D721Med (cell line): ENCODE measurements at places on chromosomes 5 and 9.

GRCh38 chr5:64680289-64680688 lies 10.0 kb upstream of the SHISAL2B start:
- DNase-seq, result no peak

DNA sequence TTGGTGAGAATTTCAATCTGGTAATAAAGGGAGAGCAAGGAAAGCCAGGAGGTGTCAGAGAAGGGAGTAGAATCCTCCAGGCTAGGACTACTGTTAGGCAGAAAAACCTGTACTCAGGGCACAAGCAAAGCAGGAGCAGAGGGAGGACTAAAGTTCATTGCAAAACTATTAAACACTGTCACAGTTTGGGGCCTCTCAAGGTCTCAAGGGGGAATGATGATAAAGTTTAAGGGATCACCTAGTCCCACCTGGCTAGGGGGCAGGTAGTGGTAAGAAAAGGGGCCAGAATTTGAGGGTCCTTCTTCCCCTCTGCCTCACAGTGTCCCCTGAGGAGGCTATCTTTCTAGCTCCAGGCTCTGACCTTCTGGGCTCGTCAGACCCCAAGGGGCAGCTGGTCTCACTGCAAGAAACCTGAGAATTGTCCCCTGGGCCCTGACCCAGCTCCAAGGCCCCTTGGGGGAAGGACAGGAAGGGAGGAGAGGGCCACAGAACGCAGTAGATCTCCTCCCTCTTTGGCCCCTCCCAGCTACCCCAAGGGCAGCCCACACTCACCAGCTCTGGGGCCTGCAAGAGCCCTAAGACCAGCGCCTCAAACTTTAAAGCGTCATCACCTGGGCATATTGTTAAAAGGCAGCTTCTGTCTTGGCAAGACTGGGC lies 974 bp downstream of the CCDC69 start:
- no peak for DNase-seq

- no peak for DNase-seq
These were observed 39.8 kb upstream of the FUBP3 start for GRCh38 chr9:130539420-130540223.

DNA sequence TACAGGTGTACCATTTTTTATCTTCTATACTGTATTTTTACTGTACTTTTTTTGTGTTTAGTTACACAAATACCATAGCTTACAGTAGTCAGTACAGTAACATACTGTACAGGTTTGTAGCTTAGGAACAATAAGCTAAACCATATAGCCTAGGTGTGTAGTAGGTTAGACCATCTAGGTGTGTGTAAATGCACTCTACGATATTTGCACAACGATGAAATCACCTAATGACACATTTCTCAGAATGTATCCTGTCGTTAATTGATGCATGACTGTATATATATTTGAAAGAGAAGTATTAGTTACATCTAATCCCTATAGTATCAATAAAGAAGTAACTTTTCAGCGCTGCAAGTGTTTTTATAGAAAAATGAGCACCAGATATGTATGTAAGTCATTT lies 138.8 kb downstream of the TRPM6 start:
- DNase-seq, result no peak

DNA sequence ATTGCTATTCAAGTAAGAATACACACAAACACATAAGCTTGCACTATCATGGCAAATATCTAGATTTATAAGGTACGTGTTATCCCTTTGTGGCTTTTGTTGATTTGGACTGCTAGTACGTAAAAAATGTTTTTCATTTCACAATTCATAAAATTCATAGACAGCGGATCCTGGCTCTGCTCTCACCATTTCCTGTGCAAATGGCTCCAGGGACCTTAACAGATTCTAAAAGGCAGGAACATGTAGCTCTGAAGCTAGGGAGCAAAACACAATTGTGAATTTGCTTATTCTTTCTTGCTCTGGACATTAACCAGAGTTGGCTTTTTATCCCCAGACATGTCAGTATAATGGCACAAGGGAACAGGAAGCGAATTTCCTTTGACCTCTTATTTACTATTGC lies 1019.9 kb upstream of the WWC1 start:
- DNase-seq, result no peak

DNA sequence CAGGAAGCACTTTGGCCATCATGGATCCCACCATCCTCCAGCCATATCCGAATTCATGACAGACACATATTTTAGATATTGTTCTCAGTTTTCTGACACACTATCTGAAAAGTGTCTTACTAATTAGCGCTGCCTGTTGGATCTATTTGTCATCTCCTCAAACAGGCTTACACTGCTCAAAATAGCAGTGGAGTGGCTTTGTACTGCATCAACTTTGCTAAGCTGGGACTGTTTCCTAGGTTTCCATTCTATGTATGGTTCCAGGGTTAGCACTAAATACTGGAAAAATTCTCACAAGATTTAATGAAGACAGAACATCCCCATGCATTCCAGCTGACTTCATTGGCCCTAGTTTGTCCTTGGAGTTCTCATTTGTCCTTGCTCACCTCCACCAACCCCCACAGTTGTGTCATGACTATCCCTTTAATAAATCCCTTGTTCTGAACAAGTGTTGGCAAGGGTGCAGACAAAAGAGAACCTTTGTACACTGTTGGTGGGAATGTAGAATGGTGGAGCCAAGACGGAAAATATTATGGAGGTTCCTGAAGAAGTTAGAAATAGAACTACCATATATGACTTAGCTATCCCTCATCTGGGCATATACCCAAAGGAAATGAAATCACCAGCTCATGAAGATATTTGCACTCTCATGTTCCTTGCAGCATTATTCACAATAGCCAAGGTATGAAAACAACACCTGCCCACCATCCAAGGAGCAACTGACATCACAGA lies 136.5 kb upstream of the RAI14 start:
- DNase-seq, result no peak

GRCh38 chr5:170306381-170306831 lies 8.8 kb upstream of the LCP2 start:
- no peak for DNase-seq

DNA sequence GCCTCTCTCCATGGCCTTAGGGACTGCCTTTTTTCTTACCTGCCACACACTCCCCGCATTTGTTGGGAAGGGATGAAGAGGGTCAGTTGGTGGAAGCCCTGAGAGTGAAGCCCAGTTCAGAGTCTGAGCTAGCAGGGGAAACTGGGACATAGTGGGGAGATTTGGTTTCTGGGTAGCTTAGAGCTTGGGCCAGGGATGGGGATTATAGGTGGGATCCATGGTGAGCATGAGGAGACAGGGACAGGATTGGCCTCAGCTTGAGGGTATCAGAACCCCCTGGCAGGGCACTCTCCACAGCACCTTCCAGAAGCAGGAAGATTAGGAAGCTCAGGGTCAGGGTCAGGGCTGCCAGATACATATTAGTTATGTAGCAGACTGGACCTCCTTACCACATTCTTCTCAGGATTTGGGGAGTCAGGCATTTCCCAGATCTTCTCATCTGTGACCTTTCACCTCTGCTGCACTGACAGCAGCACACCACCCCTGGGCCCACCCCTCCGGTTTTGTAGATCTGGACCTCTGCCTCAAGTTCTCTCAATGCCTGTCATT lies 17.9 kb downstream of the OR13J1 start:
- DNase-seq, result no peak

GRCh38 chr9:84636436-84636835 lies 33.1 kb upstream of the NTRK2 start:
- DNase-seq, result no peak

DNA sequence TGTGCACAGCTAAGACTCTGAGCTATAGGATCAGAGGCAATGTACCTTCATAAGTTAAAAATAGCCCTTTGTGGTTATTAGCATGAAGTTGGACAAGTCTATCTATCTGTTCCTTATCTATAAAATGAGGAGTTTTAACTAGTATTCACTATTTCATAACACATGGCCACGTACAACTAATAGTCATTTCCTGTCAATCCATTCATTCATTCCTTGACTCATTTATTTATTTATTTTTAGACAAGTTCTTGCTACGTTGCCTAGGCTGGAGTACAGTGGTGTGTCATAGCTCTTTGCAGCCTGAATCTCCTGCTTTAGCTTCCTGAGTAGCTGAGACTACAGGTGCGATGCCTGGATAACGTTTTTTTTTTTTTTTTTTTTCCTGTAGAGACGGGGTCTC lies 92.1 kb downstream of the NR3C1 start:
- DNase-seq, result no peak

- DNase-seq, result no peak
These were observed 79.3 kb downstream of the PTPN3 start for GRCh38 chr9:109418827-109419226.

- no peak for DNase-seq
These were observed 26.7 kb upstream of the IL33 start for GRCh38 chr9:6188906-6189305.

DNA sequence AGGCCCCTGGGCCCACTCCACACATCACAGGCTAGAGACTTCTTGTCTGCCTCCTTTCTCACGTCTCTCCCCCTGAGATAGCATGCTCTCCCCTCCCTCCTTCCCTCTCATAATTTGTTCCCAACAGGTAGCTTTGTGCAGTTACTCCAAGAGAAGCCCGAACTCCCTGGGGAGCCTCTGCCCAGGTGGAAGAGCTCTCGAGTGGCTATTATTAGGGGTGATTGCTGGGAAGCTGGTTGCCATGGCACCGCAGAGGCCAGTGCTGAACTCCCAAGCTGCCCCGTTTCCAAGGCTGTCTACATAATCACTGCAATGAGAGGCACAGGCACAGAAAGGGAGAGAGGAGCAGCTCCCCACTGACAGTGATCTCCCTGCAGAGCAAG lies 104.7 kb upstream of the GPR151 start:
- DNase-seq, result no peak

DNA sequence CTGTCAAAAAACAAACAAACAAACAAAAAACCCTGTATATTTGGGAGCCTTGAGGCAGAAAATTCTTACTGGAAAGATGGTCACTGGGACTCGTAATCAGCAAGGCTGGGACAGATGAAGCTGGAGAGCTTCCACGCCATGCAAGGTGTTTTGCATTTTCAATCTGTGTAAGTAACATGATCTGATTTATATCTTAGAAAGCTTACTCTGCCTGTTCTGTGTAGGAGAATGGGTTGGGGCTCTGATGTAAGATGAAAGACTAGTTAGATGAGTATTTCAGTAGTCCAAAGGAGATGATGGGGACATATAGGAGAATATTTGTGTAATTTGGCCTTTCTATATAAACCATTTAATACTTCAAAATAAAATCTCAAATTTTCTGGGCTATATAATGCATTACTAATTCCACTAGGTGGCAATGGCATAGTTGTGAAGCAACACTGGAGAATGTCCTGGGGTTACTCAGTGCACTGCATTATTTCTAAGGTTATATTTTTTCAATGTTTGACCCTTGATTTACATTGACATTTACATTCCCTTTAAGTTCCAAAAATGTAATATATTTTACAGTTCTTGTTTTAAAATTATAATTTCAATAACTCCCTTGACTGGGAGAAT lies 21.9 kb upstream of the FSD1L start:
- DNase-seq, result no peak

DNA sequence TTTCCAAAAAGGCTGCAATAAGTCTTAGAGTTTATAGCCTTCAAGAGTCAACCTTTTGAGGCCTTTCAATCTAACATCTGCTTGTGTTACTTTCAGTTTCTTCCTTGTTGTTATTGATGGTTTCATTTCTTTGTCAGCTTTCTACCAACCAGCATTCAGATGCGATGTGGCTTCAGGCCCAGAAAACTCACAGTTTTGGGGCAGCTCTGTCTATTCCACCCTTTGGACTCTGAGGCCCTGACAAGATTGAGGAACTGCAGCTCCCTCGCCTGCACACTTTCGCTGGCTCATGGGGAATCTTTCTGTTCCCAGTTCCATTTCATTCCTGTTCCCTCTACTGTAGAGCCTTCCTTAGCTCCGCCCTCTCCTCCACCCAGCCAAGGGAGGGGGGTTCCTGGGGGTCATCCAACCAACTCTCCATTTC lies 13.3 kb upstream of the WHRN start:
- DNase-seq, result no peak

DNA sequence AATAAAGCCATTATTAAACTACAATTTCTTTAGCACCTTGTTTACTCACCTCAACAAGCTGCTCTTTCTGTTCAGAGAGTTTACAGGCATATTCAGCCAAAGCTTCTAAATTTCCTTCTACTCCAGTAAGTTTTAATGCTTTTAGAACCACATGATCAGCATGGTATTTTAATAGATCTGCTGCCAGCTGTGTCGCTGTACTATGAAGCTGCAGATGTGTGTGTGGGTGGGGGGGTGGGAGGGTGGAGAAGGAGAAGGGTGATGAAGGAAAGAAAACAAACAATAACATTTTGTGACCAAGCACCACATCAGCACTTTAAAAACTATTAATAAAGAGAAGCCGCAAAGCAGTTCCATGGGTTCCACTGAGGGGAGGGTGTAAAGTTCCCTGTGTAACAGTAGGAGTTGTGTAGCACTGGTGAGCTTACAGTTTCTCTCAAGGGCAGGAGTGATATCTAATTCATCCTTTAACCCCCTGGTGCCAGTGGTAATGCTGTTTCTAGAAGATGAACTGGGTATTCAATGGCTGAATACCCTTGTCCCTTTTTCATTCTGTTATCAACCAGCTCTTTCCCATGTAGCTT lies 38.5 kb downstream of the ABITRAM start:
- no peak for DNase-seq

DNA sequence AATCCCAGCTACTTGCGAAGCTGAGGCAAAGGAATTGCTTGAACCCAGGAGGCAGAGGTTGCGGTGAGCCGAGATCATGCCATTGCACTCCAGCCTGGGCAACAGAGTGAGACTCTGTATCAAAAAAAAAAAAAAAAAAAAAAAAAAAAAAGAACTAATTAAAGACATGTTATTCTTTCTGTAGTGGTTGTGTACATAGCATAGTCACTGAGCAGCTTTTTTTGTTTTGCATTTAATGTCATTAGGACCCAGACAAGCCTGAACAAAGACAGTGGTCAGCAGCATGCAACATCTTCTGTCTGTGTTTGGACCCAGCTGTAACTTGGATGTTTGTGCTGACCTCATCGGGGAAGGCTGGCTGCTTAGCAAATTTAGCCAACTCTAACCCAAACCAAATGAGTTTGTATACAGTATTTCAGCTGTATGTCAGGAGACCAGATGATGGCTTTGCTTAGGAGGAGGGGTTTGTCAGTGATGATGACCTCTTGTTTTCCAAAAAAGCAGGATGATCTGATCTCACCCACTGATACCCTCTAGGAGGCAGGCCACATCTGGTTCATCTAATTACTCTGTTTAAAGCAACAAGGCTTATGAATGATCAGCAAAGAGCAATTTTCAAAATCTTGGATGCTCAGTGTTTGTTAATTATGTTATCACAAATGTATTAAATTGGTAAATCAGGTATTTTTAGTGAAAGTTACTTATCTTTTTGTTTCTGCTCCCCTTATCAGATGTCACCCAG lies 39.5 kb downstream of the SNCAIP start:
- DNase-seq, result no peak

- no peak for DNase-seq
These were observed 47.6 kb downstream of the PDCD1LG2 start for GRCh38 chr9:5557606-5558587.

- DNase-seq, result no peak
These were observed 4.6 kb downstream of the DBH start for GRCh38 chr9:133640580-133641395.

DNA sequence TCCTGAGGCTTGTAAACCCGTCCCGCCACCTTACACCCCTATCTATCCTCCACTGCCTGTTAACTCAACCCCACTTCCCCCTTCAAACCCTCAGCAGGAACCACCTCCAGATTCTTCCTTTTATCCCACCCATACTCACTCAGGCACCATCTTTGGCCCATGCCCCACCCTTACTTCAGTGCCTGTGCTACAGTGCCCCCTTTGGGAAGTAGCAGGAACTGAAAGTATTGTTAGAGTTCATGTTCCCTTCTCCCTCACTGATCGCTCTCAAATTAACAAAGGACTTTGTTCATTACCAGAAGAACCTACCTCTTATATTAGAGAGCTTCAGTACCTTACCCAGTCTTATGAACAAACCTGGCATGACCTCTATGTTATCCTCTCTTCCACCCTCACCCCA lies 92.2 kb upstream of the MOCS2 start:
- no peak for DNase-seq

- no peak for DNase-seq
These were observed 2.7 kb upstream of the EBF1 start for GRCh38 chr5:159102311-159102934.
